ENCODE measurements at places on chromosomes 5 and 9.

GRCh38 chr9:128246471-128246870 is 29.3 kb downstream of the GOLGA2 start:
- DNase-seq, result no peak

DNA sequence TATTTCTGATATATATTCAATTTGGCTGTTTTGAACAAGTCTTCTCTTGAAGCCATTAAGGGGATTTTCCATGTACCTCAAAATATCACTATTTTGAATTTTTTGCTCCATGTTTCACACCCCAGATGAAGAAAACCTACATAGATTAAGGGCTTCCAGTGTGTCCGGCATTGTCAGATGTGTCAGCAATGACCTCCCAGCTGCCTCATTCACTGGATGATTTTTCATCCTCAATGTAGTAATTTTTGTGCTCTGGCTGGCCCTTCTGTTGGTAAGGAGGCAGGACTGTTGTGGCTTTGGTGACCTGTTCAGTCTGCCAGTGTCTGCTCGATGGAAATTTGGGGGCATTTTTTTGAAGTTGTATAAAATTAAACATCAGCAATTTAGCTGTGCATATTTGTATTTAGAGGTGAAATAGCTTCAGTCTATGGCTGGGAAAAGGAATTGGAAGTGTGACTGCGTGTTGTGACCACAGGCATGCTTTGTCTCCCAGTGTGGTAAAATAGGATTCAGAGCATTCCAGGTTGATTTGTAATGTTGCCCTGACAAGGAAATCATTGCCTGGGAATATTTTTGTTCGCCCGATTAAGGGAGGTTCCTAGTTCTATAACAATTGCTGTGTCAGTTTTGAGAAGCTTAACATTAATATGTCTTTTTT is 312.4 kb downstream of the ARHGEF28 start:
- DNase-seq, result no peak

- DNase-seq, result no peak
These were observed 103.1 kb upstream of the DMRT1 start for GRCh38 chr9:738209-738915.

DNA sequence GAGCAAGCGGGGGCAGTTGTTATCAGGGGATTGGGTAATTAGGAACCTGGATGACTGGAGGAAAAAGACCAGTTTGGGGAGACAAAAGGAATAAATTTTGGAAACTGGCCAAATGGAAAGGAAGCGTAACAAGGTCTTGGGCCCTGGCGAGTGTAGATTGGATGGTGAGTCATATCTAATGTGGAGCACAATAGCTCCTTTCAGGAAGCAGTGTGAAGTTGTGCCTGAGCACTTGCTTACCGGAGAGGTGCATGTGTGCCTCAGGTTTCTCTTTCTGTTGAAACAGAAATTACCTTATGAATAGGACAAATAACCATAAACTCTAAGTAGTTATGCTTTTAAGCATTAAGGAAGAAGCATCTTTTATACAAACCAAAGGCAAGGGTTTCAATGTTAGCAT is 176.4 kb downstream of the KIF4B start:
- no peak for DNase-seq

DNA sequence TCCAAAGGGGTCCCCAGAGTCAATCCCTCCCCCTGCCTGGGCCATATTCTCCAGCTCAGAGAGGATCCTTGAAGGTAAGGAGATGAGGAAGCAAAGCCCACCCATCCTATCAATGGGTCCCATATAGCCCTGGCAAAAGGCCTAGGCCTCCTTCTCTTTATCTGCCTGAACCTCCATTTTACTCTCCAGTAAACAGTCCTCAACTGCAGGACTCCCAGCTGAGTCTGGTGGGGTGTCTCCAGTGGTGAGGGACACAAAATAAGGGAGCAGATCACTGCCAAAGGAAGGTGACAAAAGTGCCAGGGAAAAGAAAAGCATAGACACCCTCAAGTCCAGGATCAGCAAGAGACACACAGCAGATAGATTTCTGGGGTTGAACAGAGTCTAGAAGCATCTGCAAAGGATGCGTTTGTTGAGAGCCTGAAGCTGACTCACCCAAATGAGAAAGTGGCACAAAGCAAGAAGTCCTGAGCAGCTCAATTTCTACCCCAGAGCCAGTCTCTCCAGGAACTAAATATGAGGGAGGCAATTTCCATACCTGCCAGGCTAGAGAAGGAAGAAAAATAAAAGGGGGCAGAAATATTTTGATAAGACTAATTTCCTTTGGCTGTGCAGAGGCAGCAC is 2.7 kb upstream of the EBF1 start:
- DNase-seq, result no peak

Data from BE2C (cell line).